ENCODE measurements at places on chromosomes 4 and X.

GRCh38 chrX:114710571-114710970 lies 126.7 kb downstream of the HTR2C start:
- DNase-seq: no peak

DNA sequence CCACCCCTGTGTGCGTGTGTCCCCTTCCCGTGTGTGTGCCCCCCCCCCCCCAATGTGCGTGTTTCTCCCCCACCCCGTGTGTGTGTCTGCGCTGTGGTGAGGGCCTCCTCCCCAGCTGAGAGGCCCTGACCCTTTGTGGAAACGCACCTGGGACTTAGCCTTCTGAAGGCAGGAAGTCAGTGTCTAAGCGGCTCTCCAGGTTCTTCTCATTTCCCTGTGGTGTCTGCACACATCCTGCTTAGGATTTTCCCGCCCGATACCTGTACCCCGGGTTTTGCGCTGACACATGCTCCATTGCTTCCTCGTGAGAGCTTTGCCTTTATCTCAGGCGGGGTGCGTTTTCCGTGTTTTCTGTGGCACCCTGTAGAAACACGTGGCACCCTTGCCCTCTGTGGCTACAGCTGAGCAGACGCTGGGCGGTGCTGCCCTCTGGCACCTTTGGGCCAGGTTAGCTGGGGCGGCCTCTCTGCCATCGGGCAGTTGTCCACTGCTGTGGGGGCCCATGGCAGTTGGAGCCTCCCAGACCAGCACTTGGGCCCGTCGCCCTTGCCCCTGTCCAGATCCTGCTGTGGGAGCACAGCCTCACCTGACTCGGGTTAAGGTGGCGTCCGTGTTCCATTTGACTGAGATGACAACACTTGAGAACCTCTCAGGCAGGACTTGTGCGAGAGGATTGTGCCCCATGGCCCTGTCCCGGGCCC lies 26.3 kb downstream of the MAEA start:
- no peak for DNase-seq

GRCh38 chr4:181619651-181620050 lies 623.6 kb upstream of the TENM3 start:
- DNase-seq: no peak

DNA sequence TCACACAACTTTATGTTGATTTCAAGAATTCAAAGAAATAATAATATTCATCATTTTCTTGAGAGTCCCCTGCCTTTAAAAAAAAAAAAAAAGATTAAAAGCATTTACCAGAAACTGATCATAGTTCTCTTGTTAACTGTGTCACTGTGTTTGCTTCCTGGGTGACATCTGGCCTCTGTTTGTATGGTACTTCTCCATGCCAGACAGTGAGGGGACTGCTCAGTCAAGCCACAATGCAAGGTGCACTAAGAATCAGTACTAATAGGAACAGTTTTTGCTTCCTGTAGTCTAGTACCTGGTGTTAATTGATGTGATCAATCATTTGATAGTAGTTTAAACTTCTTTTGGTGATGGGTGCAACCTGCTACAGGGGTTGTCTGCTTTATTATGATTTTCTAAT lies 77.5 kb downstream of the PHOX2B start:
- DNase-seq: no peak

DNA sequence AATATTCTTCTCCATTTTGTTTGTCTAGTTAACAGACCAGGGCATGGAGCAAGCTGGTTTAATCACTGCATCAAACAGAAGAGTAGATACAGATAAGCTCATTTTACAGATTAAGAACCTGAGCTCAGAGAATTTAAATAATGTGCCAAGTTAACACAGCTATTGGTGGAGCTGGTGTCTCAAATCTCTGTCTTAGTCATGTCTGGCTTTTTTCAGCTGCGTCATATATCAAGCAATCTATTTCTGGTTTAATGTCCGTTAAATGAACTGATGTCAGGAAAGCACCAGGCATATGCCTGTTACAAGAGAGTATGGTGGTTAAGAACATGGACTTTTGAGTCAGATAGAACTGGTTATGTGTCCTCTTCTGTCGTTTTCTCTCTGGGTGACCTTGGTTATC lies 79.8 kb upstream of the ADGRA3 start:
- no peak for DNase-seq

DNA sequence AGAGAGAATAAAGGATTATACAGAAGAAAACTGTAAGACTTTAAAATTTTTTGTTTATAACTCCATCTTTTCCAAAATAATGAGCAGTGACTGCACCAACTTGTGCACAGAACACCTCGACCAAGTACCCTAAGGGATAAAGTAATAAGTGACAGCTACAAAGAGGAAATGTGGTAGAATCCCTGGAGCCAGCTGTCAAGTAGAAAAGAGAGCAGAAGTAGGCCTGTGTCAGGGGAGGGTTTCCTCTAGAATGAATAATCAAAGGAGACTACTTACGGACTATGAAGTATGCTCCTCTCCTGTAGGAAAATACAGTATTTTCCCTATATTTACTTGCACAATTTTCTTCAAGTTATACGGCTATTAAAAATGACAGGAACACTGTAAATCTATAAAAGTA lies 1.2 kb downstream of the EIF1AX start:
- DNase-seq: no peak

DNA sequence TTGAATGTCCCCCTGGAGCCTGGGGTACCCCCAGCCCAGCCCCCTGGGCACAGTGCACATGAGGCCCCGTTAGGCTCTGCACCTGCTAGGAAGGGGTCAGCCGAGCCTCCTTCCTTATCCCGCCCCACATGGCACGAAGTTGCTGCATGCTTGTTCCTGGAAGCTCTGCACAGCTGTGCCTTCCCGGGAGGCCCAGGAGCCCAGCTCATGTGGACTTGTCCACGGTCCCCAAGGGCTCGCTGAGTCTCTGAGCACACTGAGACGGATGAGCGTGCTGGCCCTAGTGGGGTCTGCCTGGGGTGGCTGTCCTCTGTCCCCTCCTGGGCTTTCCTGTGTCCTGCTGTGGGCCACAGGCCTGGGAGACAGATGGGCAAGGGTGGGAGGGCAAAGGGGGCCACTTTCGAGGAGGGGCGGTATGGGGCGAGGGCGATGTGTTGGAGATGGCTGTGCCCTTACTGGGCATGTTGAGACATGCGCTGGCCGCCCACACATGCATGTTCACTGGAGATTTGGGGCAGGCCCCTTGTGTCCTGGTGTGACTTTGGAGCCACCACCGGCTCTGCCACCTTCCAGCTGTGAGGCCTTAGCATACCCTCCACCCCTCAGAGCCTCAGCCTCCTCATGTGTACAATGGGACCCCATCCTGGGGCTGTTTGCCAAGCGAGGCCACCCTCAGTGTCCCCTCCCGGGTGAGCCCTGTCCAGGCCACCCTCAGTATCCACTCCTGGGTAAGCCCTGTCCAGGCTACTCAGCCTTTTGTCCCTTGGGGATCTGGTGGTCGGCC lies 237.6 kb downstream of the AFAP1 start:
- DNase-seq: no peak

DNA sequence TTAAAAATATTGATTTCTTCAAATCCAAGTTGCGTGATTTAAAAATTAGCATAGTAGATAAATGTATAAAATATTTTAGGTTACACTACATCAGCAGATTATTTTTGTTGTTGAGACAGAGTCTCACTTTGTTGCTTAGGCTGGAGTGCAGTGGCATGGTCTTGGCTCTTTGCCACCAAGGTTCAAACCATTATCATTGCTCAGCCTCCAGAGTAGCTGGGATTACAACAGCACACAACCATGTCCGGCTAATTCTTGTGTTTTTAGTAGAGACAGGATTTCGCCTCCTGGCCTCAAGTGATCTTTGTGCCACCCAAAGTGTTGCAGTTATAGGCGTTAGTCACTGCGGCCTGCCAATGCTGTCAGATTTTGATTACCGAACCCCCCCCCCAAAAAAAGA lies 1390.5 kb upstream of the TENM3 start:
- no peak for DNase-seq

GRCh38 chrX:1403228-1403627 lies 11.3 kb upstream of the SLC25A6 start:
- no peak for DNase-seq

DNA sequence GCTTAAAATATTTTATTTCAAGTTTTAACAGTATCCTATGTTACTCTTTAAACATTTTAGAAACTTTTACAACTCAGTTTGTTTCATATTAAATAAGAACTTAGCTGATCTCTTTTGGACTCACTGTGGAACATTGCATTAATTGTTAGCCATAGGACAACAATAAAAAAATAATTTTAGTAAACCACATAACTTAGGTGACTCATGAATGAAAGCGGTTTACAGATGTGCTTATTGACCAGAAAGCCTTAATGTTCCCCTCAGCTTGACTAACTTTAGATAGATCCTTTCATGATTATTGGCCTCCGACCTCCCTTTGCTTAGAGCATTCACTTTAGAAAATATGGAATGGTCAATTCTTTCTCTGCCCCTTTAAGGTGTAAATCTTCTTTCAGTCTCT lies 783.5 kb upstream of the MAGEB2 start:
- DNase-seq: no peak

GRCh38 chrX:48939524-48940228 lies 17.7 kb downstream of the OTUD5 start:
- no peak for DNase-seq

GRCh38 chrX:101442085-101442484 lies 34.1 kb downstream of the HNRNPH2 start:
- DNase-seq: no peak

- DNase-seq: no peak
Measured at GRCh38 chr4:6721121-6721520, 5.1 kb downstream of the BLOC1S4 start.

GRCh38 chr4:70666369-70666768 lies at the start of gene JCHAIN:
JCHAIN (minus strand) TSS chr4:70666508; CDS start chr4:70666490, 18 bp downstream.
- no peak for DNase-seq

GRCh38 chrX:15761564-15762191 lies 23.6 kb downstream of the CA5B start:
- peak; percentile 42 for DNase-seq

- no peak for DNase-seq
Measured at GRCh38 chr4:10521424-10521823, 64.2 kb upstream of the ZNF518B start.

GRCh38 chr4:78058591-78059523 lies 1.7 kb downstream of the FRAS1 start:
- peak; percentile 48 for DNase-seq

- DNase-seq: no peak
Measured at GRCh38 chr4:61350932-61351331, 150.8 kb downstream of the ADGRL3 start.

GRCh38 chr4:687048-687970 lies 1.6 kb downstream of the SLC49A3 start:
- DNase-seq: peak; percentile 89

DNA sequence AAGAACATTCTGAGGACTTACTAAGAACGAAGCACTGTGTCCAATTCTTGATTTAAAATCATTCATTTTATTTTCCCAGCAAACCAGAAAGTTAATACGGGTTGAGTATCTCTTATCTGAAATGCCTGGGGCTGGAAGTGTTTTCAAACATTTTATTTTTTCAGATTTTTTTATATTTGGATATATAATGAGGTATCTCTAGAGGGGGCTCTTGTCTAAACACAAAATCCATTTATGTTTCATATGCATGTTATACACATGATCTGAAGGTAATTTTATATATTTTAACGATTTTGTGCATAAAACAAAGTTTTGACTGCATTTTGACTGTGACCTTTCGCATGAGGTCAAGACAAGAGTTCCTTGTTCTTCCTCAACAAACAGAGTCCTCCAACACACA lies 320.9 kb downstream of the ASMT start:
- no peak for DNase-seq

- DNase-seq: no peak
Measured at GRCh38 chrX:21715337-21715736, 42.6 kb downstream of the SMPX start.

DNA sequence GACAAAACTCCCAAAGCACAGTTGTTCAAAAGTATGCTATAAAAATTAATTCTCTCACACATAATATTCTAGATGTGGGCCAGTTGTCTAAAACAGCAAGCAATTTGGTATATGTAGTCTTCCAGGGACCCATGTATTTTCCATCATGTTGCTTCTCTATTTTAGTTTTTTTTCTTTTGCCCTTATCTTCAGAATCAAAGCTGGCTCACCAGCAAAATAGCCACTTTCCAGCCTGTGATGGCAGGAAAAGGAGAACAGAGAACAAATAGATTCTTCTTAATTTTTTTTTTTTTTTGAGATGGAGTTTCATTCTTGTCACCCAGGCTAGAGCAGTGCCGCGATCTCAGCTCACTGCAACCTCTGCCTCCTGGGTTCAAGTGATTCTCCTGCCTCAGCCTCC lies 680.8 kb upstream of the TENM3 start:
- DNase-seq: no peak

DNA sequence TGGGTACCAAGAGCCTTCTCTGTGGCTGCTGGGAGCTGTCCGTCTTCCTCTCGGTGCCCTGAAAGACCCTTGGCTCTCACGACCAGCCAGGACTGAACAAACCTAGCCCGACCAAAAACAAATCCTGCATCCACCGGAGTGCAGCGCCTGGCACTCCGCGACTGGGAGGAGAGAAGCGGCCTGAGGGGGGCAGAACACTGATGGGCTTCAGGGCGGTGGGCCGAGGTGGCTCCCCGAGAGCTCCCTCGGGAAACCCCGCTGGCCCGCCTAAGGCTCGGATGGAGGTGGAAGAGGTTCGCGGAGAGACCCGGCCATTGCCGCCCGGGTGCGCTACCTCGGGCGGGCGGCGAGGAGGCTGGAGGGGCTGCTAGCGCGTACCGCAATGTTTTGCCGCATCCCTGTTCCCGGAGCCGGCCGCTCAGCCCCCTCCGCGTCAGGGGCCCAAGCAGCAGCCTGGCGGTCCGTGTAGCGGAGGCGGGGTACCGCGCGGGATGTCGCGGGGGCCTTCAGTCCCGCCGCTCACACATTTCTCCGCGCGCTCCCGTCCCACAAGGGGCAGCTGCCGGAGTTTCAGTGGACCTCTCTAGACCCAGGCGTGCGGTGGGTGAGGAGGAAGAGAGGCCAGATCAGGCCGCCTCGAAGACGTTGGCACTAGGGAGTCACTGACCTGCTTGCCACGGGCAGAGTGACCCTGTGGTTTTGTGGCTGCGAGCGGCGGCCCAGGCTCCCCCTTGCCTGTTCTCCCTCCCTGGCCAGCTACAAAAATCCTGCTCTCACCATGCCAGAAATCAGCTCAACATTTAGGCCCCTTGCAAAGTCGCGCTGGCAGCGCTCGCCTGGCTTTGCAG lies 2.2 kb downstream of the SLITRK4 start:
- DNase-seq: no peak

DNA sequence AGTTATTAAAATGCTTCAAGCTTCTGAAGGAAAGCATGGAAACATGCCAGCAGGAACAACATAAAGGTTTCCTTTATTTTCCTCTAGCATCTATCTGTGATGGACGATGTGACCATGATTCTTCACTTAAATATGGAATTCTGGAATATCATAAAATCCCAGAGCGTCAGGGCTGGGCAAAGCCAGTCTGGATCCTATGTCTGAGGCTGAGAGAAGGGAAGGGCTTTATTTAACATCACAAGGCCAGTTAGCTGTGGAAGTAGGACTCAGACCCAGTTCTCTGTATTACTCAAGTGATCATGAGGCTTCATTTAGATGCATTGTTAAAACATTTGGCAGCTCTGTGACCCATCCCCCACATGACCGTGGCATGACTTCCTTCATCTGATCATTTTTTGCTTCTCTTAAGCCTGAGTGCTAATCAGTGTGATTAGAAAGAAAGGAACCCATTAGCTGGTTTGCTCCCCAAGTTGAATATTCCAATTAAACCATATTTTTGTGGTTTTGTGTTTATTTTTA lies 40.9 kb upstream of the EOLA2 start:
- no peak for DNase-seq

Data from kidney capillary endothelial cell (primary cell).